SW 1271 (cell line): ENCODE measurements at places on chromosomes 7 and 10.

DNA sequence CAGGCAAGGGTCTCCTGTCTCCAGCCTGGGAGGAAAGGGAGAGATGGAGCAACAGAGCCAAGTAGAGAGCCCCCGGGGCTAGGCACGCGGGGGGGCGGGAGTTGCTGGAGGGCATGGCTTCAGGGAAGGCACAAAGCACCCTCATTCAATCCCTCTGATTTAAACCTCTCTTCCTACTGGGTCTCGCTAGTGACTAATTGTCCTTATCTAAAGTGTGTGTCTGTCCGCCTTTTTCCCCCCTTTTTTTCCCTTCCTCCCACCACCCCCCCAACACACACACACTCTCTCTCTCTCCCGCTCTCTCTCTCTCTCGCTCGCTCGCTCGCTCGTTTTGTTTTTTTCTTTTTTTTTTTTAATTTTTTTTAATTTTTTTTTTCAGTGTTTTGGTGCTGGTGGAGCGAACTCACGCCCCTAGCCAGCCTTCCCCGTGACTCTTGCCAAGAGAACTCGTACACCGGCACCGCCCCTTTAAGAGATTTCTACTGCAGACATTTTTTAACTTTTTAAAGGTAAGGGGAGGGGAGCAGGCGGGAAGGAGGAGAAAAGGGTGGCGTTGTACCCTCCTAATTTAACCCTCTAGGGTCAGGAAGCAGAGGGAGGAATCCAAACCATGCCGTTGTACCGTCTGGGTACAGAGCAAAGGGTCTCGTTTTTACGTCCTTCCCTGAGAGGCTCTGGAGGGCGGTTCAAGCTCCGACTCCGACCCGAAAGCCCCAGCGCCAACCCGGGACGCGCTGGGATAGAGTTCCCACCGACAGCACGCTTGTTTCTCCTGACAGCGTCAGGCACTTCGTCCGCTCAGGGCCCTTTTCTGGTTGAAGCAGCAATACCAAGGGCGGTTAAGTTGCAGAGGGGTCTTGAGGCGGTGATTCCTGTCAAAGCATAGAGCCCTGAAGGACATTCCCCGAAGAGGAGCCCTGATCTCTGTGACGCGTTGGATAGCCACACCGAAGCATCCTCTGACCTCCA, at the start of gene HPSE2:
Gene HPSE2, minus strand, starts transcription at position 195 of the 969 bp plus-strand sequence.
- DNase-seq, result no peak

GRCh38 chr7:105786520-105787470, 89.6 kb downstream of the ATXN7L1 start:
- DNase-seq, result no peak

DNA sequence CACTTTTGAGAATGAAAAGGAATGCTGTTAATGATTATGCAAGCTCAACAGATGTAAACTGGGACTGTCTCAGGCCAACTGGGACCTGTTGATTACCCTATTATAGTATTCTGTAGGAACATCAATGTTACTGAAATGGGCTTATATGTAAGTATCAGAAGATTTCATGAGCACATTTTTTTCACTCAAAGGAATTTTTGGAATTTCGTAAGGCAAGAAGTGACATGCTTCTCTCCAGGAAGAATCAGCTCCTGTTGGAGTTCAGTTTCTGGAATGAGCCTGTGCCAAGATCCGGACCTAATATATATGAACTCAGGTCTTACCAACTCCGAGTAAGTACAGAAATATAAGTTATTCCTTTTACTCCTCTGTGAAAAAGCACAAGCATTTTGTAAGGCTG, 19.2 kb downstream of the NIPSNAP2 start:
- no peak for DNase-seq

GRCh38 chr10:52927678-52928077, 155.1 kb upstream of the MBL2 start:
- no peak for DNase-seq

- no peak for DNase-seq
These were observed 196.7 kb upstream of the MTPN start for GRCh38 chr7:136173874-136174273.

GRCh38 chr7:117808341-117808757, 64.9 kb downstream of the CTTNBP2 start:
- no peak for DNase-seq

DNA sequence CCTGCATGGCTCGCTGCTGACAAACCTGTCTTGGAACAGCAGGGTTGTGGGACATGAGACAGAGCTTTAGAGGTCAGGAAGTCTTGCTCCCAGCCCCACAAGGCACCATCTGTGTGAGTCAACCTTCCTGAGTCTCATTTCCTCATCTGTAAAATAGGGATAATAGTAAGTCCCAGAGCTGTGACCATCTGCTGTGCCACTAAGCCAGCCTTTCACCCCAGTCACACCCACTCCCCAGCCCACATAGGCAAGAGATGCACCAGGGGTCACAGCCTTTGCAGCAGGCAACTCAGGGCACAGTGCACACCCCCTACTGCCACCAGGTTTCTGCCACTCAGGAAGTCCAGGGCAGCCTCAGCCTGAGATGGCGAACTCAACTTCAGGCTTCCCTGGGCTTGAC, 29.4 kb upstream of the CDH23 start:
- DNase-seq, result no peak

DNA sequence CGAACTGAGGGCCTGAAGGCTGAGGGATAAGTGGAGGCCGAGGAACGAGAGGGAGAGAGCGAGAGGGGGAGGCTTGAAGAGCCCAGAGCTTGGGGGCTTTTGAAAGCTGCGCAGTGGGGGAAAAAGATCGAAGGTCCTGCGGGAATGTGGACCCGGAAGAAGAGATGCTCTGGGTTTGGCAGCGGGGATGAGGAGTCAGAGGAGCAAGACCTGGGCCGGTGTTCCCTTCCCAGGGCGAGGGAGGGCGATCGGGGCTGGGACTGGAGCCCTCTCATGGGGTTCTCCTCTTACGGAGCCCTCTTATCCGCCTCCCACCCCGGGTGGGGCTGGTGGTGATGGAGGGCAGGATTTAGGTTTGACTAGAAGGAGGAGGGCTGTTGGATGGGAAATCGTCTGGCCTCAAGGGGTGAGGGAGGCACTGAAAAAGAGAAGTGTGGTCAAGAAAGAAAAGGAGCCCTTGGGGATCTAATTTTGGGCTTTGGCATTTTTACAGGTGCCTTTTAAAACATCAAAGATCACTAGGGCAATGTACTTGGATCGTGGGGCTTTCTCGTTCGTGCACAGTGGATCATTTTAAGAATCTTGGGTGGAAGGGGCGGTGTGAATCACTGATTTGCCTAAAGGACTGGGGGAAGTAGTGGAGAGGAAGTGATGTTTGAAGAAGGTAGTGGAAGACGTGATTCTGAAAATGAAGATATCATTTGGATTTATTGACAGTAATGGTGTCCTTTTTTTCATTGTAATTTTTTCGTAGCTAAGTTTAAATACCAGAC, 637 bp downstream of the SAMD8 start:
- peak; percentile 31 for DNase-seq

- no peak for DNase-seq
These were observed 19.4 kb upstream of the LRRN3 start for GRCh38 chr7:111071556-111071955.

DNA sequence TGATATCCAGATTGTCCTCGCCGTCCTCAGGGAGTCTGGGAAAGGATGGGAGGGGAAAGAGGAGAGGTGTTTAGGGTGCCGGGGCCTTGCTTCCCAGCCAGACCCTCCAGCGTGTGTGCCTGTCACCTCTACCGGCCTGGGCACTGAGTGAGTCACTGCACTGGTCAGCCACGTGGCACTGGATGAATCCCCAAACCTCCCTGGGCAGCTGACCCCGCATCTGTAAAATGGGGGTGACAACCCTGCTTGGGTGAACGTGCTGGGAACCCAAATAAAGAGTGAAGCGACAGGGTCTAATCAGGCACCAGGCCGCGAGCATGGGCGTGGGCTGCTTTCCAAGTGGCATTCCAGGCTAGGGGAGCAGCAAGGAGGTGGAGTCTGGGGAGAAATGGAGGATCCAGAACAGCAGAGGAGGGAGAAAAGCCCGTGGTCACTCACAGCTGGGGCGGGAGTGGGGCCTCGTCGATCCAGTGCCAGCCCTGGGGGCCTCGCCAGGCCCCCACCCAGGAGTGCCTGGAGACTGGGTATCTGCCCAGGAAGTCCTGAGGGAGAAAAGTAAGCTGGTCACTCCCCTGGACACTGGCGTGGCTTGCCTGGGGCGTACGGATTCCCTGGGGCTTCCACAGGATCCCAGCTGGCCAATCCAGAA, 29.7 kb downstream of the KLRG2 start:
- DNase-seq, result no peak

DNA sequence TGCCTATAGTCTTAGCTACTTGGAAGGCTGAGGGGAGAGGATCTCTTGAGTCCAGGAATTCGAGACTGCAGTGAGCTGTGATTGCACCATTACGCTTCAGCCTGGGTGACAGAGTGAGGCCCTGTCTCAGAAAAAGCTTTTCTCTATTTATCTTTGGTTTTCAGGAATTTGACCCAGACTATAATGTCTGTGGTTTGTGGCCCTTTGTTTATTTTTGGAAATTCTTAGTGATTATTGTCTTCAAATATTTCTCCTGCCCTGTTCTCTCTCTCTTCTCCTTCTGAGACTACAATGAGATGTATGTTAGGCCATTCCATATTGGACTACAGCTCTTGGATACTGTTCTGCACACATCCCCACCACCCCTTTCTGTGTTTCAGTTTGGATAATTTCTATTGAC, 4.7 kb downstream of the MUC12 start:
- DNase-seq, result no peak

DNA sequence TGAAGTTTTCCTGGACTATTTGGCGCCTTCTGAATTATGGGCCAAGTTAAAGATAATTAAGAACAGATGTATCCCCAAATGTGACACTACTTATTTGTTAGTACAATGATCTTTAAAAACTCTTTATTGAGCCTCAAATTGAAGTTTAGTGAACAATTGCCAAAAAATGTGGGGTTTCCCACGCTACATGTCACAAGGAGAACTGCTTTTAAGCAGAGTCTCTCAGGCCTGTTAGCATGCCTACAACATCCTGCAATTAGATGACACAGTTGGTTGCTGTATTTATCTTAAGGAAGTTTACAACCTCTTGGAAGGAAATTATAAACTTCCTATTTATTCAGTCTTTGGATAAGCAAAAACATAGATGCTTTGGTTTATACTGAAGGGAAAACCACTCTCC, 733.0 kb downstream of the TNS3 start:
- no peak for DNase-seq

GRCh38 chr7:75604408-75604807, 112.3 kb downstream of the SPDYE5 start:
- no peak for DNase-seq

- no peak for DNase-seq
These were observed 222.6 kb downstream of the ANK3 start for GRCh38 chr10:60167050-60167449.

GRCh38 chr10:5743736-5744135, 59.1 kb downstream of the TASOR2 start:
- DNase-seq, result no peak

GRCh38 chr10:71312811-71313789, 6.0 kb upstream of the SLC29A3 start:
- DNase-seq, result no peak

DNA sequence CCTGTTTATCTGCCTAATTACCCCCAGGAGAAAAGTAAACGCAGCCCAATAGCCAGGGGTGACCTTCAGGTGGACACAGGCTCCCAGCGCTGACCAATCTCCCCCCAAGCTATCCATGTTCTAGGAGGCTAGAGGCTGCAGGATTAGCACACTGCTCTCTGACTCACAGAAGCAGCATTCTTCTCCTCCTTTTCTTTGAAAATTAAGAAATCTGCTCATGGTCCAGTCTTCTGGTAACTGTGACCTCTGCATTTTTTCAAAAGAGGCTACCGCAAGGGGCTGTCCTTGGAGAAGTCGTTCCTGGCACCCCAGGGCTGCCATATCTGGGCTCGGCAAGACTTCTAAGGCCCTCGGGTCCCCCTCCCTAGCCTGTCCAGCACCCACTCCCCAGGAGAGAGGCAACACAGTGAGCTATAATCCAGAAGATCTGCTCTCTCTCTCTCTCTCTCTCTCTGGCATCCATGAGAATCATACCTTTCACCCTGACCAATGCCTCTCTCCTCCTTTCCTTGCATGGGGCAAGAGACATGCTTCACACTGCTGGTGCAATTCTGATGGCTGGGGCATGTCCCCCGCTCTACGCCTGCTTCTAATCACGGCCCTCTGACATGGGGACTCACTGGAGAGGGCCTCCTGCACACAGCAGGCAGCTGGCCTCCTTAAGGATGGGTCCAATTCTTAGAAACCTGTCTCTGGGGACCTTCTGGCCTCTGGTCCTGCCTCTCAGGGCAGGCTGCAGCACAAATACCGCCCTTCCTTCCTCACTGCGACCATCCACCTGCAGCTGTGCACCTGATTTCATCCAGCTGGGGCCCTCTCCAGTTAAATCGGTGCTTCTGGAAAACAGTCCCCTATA, 27.3 kb downstream of the ANXA11 start:
- DNase-seq, result no peak

GRCh38 chr10:86397120-86397519, 30.5 kb upstream of the GRID1 start:
- no peak for DNase-seq

- no peak for DNase-seq
These were observed 78.7 kb downstream of the PIP4K2A start for GRCh38 chr10:22635650-22636049.

DNA sequence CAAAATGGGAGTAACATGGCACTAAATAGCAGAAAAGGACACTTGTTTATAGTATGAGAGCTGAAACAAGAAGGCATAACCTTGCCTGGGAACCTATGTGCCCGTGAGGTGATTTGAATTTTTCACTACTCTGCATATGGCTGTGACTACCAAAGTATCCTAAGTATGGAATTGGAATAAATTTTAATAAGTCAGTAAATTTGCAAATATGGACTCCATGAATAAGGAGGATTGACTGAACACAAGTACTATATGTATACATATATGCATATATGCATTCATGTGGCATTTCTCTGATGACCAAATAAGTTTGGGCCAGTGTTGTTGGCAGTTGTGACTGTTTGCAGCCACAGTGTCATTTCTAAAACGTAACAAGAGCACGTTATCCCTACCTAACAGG, 34.5 kb downstream of the PRR15 start:
- no peak for DNase-seq

- no peak for DNase-seq
These were observed 60.0 kb downstream of the RALA start for GRCh38 chr7:39683216-39683845.

DNA sequence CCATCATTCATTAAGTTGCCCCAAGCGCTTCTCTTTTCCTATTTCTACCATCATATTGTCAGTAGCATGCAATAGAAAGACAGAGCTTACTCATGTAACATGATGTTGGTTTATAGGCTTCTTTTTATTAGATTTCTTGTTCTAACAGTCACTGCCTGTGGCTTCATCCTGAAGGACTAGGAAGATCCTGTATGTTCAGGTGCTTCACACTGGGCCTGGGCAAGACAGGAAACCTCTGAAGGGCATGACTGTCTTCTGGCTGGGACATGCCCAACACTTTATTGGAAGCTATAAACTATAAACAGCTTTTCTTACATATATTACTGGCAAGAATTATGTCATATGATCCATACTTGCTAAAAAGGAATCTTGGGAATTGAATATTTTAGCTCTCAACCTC, 258.4 kb upstream of the AKR1E2 start:
- no peak for DNase-seq

GRCh38 chr7:87627634-87627994, 584 bp upstream of the RUNDC3B start:
- DNase-seq, result no peak
